ENCODE measurements at places on chromosomes 12 and 14.

- H3K27ac ChIP-seq: no peak overlapping the region
- no peaks in the 10 kb centered on the region for H3K36me3 ChIP-seq
- DNase-seq: no peak
- no peak overlapping the region for H3K4me3 ChIP-seq
Observed at GRCh38 chr12:28104903-28105864, 85.1 kb upstream of the CCDC91 start.

- H3K36me3 ChIP-seq: no peaks in the 10 kb centered on the region
- no peaks in the 10 kb centered on the region for H3K27me3 ChIP-seq
- no peak overlapping the region for H3K27ac ChIP-seq
Observed at GRCh38 chr12:81136519-81136918, 58.6 kb downstream of the ACSS3 start.

GRCh38 chr12:77328326-77328725 is 263.0 kb upstream of the E2F7 start:
- no peak overlapping the region for H3K4me3 ChIP-seq
- H3K4me1 ChIP-seq: no peaks in the 10 kb centered on the region
- no peak overlapping the region for H3K27ac ChIP-seq

DNA sequence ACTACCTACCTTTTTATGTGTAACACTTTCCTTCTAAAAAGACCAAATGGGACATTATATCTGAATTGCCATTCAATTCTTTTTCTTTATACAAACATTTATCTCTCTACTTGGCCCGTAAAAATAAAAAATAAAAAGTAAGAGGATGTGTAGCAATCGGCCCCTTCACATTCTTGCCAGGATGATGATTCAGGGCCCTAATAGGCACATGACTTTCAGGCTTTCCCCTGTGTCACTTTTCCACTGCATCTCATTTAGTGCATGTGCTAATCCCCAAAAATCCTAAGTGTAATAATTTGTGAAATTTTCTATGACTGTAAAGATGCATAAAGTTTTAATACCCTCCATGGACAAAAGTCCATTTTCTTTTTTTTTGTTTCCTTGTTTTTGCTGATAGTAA is 23.0 kb upstream of the ATP2B1 start:
- H3K36me3 ChIP-seq: no peaks in the 10 kb centered on the region
- no peaks in the 10 kb centered on the region for H3K4me1 ChIP-seq
- no peaks in the 10 kb centered on the region for H3K27me3 ChIP-seq
- H3K27ac ChIP-seq: no peak overlapping the region
- no peak for DNase-seq

DNA sequence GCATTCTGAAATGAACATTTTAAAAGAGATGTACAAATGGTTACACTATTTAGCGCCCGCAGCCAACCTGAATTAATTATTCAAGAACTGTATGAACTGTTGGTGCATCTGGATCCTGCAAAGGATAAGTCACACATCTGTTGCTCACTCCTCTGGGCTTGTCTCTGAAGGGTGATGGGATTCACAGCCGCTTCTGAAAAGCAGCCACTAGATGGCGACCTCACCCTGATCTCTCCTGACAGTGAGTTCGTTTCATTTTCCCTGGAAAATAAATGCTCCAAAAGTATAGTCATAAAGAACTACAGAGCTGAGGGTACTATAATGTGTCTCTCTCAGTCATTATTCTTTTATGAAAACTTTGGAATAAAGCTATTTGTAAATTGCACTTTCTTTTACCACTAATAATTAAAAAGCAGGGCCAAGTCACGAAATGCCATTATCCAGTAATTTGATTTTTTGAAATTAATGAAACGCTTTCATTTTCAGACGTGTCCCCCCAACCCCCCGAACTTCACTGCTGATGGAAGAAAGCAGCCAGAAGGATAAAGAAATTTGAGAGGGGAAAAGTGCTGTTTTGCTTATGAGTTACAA is 789.6 kb downstream of the NRXN3 start:
- no peak overlapping the region for H3K4me3 ChIP-seq
- H3K4me1 ChIP-seq: no peaks in the 10 kb centered on the region
- H3K36me3 ChIP-seq: no peaks in the 10 kb centered on the region

DNA sequence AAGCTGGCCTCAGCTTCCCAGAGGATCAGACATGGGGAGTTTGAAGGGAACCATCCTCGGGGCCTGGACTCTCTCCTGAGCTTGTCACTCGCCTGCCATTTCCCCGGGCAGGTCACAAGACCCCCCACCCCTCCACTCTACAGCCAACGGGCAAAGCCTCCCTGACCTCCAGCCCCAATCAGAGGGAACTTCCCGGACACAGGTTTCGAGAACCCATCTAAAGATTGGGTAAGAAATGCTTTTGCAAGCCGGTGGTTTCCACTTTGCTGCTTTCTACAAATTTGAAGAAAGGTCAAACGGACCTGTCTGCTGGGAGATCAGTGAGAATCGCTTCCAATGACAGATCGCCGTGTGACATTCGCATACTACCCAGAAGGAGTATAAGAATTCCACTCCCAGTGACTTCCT is 89.6 kb downstream of the SCARB1 start:
- no peak overlapping the region for H3K27ac ChIP-seq
- no peak for DNase-seq
- H3K4me1 ChIP-seq: no peaks in the 10 kb centered on the region

DNA sequence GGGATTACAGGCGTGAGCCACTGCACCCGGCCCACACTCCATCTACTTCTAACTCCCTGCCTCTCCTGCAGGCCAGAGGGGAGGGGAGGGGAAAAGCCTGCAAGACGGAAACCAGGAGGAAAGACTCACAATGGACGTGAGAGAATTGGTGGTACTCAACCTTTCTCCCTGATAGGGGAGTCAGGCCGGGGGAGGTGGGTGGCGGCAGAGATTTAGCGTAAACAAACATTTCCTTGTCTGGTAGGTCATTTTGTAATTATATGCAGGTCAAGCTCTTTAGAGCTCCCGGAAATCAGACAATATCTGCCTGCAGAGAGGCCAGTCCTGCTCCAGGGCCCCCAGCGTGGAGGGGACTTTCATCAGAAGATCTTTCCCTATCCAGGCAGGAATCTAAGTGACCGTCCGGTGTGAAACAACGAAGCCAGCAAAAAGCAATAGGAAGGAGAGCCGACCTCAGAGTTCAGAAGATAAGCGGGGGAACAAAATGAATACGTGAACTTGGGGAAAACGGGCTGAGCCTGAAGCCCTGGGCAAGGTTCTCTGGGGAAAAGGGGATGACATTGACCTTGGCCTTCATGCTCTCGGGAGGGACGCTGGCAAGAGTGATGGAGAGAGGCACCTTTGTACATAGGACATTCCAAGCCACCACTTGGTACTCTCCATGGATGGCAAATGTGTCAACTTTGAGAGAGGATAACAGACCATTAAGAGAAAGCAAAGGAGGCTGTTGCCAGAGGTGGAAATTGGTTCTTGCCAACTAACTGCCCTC is 62.3 kb downstream of the SPRING1 start:
- DNase-seq: no peak
- no peak overlapping the region for H3K4me3 ChIP-seq
- no peak overlapping the region for H3K27ac ChIP-seq
- no peaks in the 10 kb centered on the region for H3K27me3 ChIP-seq

- no peak for DNase-seq
- peaks cover 6% of the 10 kb centered on the region for H3K4me1 ChIP-seq
- peak overlapping the region; percentile 60 for H3K4me3 ChIP-seq
- no peaks in the 10 kb centered on the region for H3K36me3 ChIP-seq
Observed at GRCh38 chr12:120115692-120116440, 687 bp downstream of the RAB35 start.

GRCh38 chr12:98845957-98846356 is 200.9 kb downstream of the APAF1 start:
- DNase-seq: no peak
- no peak overlapping the region for H3K4me3 ChIP-seq
- H3K27me3 ChIP-seq: no peaks in the 10 kb centered on the region

DNA sequence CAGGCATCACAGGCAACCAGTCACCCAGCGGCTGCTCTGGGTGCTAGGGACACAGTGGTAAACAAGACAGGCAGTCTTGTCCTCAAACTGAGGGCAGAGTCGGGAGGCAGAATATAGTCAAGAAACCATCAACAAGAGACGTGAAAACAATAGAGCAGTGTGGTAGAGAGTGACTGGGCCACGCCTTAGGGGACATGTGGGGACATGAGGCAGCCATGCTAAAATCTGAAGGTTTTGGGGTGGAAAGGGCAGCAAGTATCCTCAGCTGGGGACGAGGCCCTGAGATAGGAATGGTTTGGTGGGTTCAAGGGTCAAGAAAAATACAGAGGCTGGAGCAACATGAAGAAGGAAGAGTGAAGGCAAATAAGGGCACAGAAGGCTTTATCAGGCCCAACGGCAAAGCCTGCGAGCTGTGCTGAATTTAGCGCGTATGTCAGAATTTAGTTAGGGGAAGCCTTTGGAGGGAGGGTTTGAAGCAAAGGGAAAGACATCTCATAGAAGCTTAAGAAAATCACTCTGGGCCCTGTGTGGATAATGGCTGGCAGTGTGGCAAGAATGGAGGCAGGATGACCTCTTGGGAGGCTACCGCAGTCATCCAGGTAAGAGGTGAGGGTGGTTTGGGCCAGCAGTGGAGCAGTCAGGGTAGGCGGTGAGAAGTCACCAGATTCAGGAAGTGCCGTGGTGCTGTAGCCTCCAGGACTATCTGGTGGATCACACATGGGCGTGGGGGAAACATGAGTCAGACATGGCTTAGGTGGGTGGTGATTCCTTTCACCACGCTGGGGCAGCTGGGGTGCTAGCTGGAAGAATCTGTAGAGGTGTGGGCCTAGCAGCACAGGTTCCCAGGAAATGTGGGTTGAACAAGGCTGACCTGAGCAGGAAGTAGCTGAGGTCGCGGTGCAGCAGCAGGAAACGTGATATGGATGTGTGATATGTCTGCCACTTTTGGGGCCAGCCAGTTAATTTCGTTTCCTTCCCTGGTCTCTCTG is 3.0 kb downstream of the EVL start:
- no peaks in the 10 kb centered on the region for H3K27me3 ChIP-seq
- no peaks in the 10 kb centered on the region for H3K36me3 ChIP-seq
- no peak overlapping the region for H3K27ac ChIP-seq
- no peaks in the 10 kb centered on the region for H3K4me1 ChIP-seq
- no peak for DNase-seq

GRCh38 chr12:57905812-57906475 is 35.4 kb upstream of the ATP23 start:
- H3K27ac ChIP-seq: no peak overlapping the region
- no peaks in the 10 kb centered on the region for H3K36me3 ChIP-seq
- H3K4me3 ChIP-seq: no peak overlapping the region
- no peaks in the 10 kb centered on the region for H3K4me1 ChIP-seq

DNA sequence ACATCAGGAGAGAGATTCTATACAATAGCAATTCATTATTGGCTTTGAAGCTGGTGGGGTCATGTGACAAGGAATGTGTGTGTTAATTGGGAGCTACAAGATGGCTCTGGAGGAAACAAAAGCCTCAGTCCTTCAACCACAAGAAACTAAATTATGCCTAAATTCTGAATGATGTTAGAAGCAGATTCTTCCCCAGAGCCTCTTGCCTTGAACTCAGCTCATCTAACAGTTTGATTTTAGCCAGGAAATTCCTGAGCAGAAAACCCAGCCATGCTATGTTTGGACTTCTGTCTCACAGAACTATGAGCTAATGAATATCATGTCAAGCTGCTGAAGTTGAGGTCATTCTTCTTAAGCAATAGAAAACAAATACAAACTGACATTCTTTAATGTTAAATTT is 274.7 kb downstream of the SLC6A15 start:
- H3K36me3 ChIP-seq: no peaks in the 10 kb centered on the region
- no peaks in the 10 kb centered on the region for H3K4me1 ChIP-seq
- no peaks in the 10 kb centered on the region for H3K27me3 ChIP-seq
- H3K27ac ChIP-seq: no peak overlapping the region
- H3K4me3 ChIP-seq: no peak overlapping the region
- no peak for DNase-seq

DNA sequence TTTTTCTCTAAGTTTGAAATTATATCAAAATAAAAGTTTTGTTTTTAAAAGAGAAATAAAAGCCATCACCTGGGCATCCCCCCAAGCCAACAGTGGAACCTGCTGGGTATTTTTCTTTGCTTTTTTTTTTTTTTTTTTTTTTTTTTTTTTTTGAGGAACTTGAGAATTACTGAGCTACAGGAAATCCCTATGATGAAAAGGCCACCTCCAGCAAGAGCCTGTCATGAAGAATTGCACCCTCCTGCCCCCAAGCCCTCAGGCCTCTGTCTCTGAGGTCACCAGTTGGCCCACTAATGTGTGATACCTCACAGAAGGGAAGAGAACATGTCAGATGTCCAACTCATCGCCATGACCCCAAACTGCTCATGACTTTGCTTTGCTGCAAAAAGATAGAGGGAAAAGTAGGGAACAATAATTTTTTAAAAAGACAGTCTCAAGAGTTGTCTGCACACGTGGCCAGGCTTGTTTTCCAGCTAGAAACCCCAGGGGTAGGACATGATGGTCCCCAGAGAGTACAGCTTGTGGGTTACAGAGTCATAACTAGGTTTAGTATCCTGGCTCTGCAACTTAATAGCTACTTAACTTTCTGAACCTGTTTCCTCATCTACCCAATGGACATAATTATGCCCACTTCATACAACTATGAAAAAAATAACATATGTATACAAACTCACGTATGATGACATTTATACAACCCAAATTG is 124.3 kb upstream of the EGLN3 start:
- H3K27me3 ChIP-seq: no peaks in the 10 kb centered on the region
- H3K27ac ChIP-seq: no peak overlapping the region
- H3K4me1 ChIP-seq: no peaks in the 10 kb centered on the region
- no peak overlapping the region for H3K4me3 ChIP-seq
- H3K36me3 ChIP-seq: no peaks in the 10 kb centered on the region

DNA sequence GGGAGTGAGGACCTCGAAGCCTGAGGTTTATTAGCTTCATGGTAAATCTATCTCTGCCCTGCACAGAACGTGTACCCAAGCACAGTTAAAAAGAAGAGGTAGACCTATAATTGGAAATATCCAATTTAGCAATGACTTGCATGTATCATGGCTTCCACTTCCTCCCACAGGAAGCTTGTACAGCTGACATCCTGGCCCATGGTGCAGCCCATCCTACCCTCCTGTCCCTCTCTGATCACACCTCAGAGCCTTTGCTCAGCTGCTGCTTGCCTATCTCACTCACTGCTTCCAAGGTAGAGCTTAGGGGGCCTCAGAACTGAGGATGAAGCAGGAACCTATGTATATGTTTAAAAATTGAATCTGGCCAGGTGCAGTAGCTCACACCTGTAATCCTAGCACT is 4.3 kb upstream of the BCDIN3D start:
- no peak overlapping the region for H3K4me3 ChIP-seq
- no peaks in the 10 kb centered on the region for H3K36me3 ChIP-seq
- peaks cover 1% of the 10 kb centered on the region for H3K27me3 ChIP-seq

GRCh38 chr12:98819821-98820404 is 174.8 kb downstream of the APAF1 start:
- DNase-seq: no peak
- peaks cover 2% of the 10 kb centered on the region for H3K4me1 ChIP-seq
- H3K27me3 ChIP-seq: no peaks in the 10 kb centered on the region
- no peak overlapping the region for H3K4me3 ChIP-seq
- no peak overlapping the region for H3K27ac ChIP-seq

GRCh38 chr14:64960762-64961276 is 11.3 kb downstream of the RAB15 start:
- H3K4me1 ChIP-seq: peaks cover 9% of the 10 kb centered on the region
- H3K4me3 ChIP-seq: no peak overlapping the region
- H3K36me3 ChIP-seq: no peaks in the 10 kb centered on the region
- no peak for DNase-seq
- H3K27ac ChIP-seq: no peak overlapping the region
- no peaks in the 10 kb centered on the region for H3K27me3 ChIP-seq
